ENCODE measurements at places on chromosomes 7 and 10.

DNA sequence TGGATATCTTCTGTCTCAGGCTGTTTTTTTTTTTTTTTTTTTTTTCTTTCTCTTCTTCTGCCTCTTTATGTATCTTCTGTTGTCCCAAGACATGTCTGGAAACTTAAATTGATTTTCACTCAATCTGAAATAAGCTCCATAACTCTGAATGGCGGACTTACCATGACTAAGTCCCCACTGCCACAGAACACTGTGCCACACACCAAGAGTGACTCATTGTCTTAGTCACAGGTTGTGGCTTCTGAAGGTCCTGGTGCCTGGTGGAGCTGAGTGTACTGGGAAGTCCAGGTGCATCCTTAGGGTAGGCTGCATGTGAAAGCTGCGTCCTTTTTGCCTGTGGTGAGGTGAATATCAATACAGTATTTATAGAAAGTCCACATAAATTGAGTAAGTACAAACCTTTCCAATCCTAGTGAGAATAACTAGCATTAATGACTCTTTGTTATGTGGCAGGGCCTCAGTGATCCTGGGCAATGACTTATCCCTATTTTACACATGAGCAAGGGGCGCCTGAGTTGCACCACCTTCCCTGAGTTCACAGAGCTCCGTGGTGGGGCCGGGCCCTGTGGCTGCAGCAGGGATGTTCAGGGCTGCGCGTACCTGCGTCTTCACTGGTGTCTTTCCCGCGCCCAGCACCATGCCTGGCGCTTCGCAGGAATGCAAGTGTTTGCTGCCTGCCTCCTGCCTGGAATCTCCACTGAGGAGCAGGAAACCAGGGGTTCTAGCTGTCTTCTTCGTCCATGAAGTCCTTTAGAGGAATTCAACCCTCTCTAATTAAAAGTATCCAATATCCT, 4.3 kb downstream of the PFKP start:
- DNase-seq, result no peak

- no peak for DNase-seq
Observed at GRCh38 chr10:85961073-85961472, 405.5 kb downstream of the GRID1 start.

DNA sequence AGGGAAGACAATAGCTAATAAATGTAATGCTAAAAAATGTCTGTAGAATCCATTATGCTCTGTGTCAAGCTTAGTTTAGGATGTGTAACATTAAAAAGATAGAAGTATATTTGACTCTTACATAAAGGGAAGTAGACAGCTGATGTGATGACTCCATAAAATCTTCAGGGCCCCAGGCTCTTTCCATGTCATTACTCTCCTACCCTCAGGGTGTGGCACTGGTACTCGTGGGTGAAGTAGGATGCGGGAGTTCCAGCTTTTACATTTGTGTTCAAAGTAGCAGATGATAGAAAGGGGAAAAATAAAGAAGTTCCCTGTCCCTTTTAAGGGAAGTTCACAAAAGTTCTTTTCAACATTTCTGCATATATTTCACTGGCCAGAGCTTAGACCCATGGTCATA, 157.1 kb downstream of the TSPAN12 start:
- DNase-seq, result no peak

GRCh38 chr10:30853066-30853465, 178.6 kb downstream of the ZNF438 start:
- no peak for DNase-seq

- DNase-seq, result no peak
Observed at GRCh38 chr7:140330128-140330527, 68.2 kb downstream of the SLC37A3 start.

GRCh38 chr10:27245836-27246235, 5.2 kb upstream of the ACBD5 start:
- no peak for DNase-seq
